NCI-H2171 (cell line): ENCODE measurements at places on chromosomes 2 and 18.

GRCh38 chr2:17455343-17455742 is 62.9 kb downstream of the RAD51AP2 start:
- DNase-seq: no peak

DNA sequence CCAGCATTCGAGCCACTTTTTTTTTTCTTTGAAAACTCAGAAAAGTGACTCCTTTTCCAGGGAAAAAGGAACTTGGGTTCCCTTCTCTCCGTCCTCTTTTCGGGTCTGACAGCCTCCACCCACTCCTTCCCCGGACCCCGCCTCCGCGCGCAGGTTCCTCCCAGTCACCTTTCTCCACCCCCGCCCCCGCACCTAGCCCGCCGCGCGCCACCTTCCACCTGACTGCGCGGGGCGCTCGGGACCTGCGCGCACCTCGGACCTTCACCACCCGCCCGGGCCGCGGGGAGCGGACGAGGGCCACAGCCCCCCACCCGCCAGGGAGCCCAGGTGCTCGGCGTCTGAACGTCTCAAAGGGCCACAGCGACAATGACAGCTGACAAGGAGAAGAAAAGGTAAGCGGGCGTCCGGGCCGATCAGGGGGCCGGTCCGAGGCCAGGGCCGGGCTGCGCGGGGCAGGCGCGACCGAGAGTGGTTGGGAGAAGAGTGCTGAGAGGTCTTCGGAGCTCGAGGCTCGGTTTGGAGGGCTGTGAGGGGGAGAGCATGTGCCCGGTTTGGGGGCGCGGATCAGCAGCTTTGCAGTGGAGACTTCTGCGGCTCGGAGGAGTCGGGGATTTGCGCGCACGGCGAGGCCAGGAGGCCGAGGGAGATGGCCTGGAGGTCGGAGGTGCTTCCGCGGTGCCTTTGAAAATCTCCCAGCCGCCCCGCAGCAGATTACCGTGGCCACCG is 502 bp downstream of the EPAS1 start:
- DNase-seq: peak; percentile 31

GRCh38 chr2:151673016-151673415 is 61.3 kb downstream of the NEB start:
- DNase-seq: no peak

DNA sequence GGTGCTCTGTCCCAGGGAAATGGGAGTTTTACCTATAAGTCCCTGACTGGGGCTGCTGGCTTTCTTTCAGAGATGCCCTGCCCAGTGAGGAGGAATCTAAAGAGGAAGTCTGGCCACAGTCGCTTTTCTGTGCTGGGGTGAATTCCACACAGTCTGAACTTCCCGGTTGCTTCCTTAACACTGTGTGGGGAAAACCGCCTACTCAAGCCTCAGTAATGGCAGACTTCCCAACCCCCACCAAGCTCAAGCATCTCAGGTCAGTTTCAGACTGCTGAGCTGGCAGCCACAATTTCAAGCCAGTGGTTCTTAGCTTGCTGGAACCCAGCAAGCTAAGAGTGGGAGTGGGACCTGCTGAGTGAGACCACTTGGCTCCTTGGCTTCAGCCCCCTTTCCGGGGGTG is 54.9 kb downstream of the NUP35 start:
- no peak for DNase-seq

GRCh38 chr2:13006426-13006825 is 289.7 kb downstream of the TRIB2 start:
- DNase-seq: no peak

GRCh38 chr2:129443235-129443864 is 536.1 kb upstream of the RAB6C start:
- no peak for DNase-seq

DNA sequence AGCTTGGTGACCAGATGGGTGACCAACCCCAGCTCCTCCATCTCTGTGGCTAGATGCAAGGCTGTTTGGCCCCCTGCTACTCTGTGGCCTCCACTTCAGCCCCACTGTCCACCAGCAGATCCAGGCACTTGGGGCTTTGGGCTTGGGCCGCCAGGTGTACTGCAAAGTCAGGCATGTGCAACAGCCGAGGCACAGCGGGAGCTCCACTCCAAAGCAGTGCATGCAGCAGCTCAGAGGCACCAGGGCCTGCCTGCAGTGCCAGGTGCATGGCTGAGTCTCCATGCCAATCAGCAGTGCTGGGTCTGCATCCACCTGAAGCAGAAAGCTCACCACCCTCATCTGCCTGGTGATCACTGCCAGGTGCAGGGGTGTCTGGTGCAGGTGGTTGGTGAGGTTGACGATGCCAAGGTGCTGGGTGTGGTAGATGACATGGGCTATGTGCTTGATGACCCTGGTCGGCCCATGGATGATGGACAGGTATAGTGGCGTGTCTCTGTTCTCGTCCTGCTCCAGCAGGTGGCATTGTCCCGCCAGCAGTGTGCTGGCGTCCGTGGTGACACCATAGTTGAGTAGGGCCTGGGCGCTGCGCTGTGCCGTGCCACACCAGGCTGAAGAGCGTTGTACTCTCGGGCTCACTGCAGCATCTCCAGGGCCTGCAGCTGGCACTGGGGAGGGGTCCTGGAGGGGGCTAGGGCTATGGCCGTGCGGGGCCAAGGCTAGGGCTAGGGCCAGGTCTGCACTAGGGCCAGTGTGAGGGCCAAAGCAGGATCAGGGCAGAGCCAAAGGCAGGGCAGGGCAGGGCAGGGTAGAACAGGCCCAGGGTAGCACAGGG is 1.0 kb upstream of the ANKRD62 start:
- no peak for DNase-seq

DNA sequence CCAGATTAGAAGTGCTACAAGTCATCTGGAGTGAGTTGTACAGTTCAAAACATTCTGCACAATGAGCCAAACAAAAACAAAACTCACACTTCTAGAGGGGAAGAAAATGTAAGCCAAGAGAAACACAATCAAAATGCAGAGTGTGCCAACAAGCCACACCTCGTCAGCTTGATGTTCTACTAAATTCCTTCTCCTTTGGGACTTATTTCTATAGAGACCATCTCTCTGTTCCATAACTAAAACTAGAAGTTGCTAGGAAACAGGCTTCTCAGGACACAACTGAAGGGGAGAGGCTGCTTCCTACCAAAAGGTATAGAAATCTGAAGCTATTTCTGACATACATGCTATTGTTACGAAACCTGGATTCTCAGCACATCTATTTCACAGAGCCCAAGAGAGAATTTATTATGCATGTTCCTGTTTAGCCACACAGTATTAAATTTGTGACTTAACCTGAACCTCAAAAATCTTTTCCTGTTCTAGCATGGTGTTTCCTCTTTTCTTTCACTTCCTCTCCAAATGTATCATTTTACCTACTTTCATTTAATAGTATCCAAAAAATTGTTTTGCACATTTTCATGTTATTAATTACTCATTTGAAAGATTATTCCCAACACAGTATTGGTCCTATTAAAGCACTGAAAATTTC is 211.4 kb upstream of the CCDC150 start:
- DNase-seq: no peak

DNA sequence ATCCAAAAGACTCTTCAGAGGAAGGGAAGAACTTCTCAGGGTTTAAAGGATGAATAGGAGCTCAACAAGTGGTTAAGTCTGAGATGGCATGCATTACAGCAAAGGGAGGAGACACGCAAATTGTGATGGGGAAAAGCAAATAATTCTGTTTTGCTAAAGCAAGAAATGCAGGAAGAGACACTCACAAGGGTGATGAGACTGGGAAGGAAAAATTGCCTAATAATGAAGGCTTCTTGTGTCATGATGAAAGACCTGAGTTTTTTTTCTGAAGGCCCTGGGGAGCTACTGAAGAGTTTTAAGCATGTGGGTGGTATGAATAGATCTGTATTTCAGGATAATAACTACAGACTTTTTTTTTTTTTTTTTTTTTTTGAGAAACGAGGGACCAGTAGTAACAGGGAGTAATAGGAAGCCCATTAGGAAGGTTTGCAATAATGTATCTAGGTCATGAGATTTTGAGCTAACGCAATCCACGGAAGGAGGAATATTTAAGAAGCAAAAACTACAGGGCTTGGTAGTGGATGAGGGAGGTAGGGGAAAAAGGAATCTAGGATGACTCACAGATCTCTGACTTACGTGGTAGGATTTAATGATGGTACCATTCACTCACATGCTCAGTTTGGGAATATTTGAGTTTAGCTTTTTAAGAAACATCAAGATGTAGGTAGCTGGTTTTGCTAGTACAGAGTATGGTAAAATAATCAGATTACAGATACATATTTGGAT is 16.0 kb upstream of the SERPINB3 start:
- no peak for DNase-seq

GRCh38 chr2:88074150-88074549 is 6.5 kb downstream of the SMYD1 start:
- DNase-seq: no peak

DNA sequence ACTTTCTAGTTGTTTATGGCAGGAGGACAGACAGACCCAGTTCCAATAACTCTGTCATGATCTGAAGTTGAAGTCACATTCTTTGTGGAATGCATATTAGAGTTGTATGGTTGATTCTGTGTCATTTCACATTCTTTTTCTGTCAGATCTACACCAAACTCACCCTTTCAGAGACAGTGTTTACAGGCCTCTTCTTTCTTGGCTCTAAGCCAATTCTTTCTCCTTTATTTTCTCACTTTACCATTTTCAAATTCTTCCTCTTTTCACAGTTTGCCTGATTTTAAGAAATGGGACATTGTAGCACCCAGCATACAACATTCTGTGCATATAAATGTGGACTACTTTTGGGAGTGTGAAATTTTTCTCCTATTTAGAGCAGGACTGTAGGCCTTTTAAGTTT is 103.7 kb downstream of the CCDC85A start:
- DNase-seq: no peak

- no peak for DNase-seq
Observed at GRCh38 chr2:50443868-50444630, 587.9 kb downstream of the NRXN1 start.

DNA sequence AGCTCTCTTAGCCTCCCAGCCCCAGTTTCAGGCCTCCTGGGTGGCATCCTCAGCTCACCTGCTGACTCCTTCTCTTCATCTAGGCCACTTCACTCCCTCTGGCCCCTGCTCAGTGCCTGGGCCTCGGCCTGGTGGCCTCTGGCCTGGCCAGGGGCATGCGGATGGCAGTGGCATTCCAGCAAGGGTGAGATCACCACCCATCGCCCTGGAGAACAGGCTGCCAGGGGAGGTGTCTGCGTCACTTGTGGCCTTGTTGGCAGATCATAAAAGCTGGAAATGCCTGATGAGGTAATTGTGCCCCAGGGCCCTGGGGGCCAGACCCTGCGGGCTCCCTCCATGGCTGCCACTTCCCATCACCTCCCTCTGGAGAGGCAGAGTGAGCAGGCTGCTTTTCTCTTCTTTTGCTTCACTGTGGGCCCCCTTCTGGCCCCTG is 72.5 kb upstream of the SMAD2 start:
- DNase-seq: no peak

GRCh38 chr18:2104620-2105462 is 466.5 kb downstream of the METTL4 start:
- no peak for DNase-seq

DNA sequence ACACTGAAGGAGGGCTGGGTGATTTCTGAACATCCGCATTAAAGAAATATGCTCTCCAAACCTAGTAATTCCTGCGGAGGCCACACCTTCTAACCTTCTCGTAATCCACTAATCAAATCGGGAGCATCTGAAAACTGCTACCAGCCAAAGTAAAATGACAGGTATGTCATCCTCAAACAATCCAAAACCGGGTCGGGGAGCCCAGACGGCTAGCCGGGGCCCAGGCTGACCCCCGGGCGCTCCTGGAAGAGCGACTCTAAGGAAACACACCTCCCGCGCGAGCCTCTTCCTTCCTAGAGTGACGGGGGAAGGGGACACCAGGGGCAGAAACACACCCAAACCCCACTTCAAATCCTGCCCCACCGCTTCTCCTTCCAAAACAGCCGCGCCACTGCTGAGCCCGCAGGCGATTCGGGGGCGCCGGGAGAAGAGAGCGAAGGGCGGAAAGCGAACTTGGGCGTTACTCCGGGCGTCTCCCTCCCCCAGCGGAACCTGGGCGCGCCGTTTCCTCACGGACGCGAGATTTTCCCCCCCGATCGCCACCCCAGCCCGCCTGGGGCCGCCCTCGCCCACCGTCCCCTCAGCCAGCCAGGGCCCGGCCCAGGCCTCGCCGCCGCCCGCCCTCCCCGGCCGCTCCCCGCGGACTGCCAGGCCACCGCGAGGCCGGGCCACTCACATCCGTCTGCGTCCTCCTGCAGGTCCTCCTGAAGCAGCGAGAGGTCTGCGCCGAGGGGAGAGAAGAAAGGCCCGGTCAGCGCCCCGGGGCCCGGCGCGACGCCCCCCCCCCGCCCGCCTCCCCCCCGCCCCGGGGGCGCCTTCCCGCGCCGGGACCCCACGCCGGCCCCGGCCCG is 584 bp downstream of the PPP4R1 start:
- DNase-seq: peak; percentile 26

DNA sequence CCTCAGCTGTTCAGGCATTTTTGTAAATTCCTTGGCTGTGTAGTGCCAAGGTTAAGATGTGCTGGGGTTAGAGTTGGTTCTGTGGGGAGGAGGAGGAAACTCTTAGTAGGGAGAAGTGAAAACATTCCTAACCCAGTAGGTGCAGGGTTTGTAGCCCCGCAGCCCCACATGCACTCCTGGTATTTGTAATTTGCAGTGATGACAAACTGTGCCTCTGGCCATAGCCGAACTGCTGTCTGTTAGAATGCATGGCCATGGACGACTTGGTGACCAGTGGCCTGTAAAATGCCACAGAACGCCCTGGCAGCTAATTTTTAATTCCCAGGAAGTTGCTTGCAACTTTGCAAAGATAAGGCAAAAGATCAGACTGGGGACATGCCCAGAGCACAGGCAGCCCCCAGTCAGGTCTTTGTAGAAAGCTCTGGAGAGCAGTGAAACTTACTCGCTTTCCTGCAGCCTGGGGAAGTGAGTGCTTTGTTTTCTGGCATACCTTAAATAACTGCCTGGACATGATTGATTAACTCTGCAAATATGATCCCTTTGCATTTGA is 38.4 kb downstream of the LYPD6B start:
- no peak for DNase-seq

GRCh38 chr2:18619091-18619490 is 29.7 kb upstream of the NT5C1B start:
- DNase-seq: no peak

GRCh38 chr2:28582595-28582994 is 86.7 kb downstream of the PLB1 start:
- no peak for DNase-seq

- peak; percentile 45 for DNase-seq
Observed at GRCh38 chr2:189441709-189442074, 418 bp downstream of the WDR75 start.

DNA sequence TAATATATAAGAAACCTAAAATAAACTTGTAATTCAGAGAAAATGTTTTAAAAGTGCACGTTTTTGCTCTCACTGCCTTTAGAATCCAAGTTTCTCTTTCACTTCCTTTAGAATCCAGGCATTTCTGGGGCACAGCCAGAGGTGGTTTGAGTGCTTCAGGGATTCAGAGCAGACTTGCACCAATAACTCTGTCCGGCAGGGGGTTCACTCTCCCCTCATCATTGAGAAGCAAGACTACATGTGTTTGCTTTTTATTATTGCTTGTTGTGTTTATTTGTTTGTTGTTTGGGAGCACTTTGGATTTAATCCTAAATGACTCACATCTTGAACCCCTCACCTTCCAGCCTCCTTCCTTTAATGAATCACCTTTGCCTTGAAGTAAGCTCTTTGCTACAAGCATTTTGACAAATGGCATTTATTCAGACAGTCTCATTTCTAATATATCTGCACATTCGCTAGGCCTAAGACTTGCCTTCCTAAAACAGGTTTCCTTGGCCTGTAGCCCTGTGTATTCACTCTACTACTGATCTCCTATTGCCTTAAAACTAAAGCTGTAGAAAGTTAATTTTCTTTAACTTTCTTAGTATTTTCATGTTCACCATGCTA is 233.5 kb upstream of the ATP5MC3 start:
- no peak for DNase-seq

- DNase-seq: no peak
Observed at GRCh38 chr2:54591551-54591950, 131.9 kb upstream of the EML6 start.
